NCI-H524 treated with DMSO at 0.1 percent for 48 hours (cell line): ENCODE measurements at places on chromosomes 3 and 15.

DNA sequence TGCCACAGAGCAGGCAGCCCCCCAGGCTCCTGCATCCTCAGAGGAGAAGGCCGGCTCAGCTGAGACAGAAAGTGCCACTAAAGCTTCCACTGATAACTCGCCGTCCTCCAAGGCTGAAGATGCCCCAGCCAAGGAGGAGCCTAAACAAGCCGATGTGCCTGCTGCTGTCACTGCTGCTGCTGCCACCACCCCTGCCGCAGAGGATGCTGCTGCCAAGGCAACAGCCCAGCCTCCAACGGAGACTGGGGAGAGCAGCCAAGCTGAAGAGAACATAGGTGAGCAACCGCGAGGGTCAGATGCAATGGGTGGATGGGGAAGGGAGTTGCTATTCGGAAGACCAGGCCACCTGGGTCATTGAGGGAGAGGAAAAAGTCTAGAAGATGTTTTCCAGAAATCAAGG lies 53.0 kb downstream of the GAP43 start:
- no peak for DNase-seq

GRCh38 chr3:151772825-151773480 lies 39.2 kb downstream of the AADACL2 start:
- no peak for DNase-seq

DNA sequence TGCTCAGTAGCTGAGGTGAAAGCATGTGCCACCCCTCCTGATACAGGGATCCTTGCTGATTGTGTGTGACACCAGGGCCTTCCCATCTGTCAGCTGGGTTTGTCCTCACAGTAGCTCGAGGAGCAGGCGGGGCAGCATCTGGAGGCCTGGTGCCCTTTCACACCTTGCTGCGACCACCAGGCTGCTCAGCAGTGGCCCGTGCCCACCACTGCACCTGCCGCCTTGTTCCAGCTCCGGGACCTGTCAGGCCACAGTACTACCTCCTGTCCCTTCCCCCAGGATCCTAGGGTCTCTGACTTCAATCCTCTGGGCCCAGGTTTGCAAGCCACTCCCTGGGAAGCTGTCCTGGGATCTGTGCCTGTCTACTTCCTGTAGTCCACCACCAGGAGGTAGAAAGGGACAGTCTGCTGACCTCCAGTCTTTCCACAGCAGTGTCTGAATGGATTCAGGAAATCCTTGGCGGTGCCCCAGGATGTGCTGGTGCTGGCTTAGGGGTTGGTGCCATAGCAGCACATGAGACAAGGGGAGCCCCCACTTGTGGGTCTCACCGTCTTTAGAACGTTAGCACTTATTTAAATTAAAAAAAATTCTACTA lies 27.5 kb downstream of the APBA2 start:
- peak; percentile 21 for DNase-seq

DNA sequence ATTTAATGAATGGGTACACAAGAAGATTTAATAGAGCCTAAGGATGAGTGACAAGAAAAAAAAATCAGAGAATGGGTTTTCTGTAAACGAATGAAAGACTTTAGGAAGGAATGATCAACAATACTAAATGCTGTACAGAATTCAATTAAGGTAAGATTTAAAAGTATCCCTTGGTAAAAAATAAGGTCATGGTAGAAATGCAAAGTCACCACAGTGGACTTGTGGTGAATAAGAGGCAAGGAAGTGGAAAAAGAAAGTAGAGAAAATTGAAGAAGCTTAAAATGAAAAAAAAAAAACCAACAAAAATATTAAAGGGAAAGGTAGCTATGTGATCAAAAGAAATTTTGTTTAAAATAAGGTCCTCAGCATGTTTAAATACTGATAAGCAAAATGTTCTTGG lies 82.4 kb downstream of the PLSCR2 start:
- no peak for DNase-seq

DNA sequence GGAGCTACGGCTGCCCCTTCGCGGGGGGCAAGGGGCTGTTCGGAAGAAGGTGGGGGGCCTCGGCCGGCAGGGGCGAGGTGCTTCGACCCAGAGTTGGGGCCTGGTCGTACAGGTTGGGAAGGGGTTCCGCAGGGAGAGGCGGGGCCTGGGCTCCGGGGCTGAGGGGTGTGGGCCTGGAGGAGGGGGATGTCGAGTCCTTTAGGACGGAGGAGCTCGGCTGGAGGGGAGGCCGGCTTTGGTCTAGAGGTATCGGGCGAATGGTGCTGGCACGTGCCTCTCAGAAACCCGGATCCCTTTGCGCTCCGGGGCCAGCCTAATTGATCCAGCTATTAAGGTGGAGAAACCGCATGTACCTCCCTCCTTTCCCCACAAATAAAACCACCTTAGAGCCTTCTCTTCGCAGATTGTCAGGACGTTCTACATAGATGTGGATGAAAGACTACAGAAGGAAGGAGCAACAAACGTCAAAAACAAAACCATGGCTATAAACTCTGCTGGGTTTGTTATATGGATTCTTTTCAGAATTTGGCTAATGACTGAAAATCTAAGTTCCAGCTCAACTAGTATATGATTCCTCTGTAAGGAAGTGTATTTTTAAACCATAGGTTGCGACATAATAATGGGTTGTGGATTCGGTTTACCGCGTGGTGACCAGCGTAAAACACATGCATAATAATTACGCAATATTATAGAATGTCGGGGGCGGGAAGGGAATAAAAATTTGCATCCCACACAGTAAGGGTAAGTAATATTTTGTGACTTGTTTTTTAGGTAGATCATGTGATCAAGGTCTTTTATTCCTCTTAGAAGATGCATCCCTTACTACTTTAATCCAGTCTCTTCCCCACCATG lies 644 bp upstream of the NGLY1 start:
- no peak for DNase-seq

GRCh38 chr15:101027273-101027901 lies 108.2 kb downstream of the LRRK1 start:
- DNase-seq, result no peak

GRCh38 chr15:93290618-93290946 lies 201.6 kb upstream of the RGMA start:
- no peak for DNase-seq

DNA sequence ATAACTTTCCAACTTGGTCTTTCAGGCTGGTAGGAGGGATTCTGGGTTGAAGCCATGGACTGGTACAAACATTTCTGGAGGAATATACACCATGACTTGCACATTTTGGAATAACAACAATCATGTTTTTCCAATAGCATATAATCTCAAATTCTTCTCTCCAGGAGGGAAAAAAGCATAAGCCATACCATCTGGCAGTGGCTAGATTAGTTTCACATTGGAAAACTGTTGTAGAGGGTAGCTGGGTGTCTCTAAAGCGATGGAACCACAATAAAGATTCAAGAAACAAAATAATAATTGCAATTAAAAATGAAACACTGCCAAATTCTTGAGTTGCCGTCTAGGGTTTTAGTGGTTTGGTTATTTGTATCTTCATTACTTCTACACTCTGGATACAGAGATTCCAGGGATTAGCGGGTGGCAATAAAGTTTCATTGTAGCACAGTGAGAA lies 278.5 kb upstream of the RASGRP1 start:
- DNase-seq, result peak; percentile 14

- no peak for DNase-seq
Observed at GRCh38 chr3:146265720-146266119, 14.8 kb upstream of the PLSCR4 start.

- DNase-seq, result no peak
Observed at GRCh38 chr3:113638910-113639309, 57.5 kb downstream of the USF3 start.

- DNase-seq, result no peak
Observed at GRCh38 chr3:165549037-165549436, 288.2 kb downstream of the BCHE start.

- DNase-seq, result no peak
Observed at GRCh38 chr3:138394156-138394555, 40.3 kb upstream of the ESYT3 start.

DNA sequence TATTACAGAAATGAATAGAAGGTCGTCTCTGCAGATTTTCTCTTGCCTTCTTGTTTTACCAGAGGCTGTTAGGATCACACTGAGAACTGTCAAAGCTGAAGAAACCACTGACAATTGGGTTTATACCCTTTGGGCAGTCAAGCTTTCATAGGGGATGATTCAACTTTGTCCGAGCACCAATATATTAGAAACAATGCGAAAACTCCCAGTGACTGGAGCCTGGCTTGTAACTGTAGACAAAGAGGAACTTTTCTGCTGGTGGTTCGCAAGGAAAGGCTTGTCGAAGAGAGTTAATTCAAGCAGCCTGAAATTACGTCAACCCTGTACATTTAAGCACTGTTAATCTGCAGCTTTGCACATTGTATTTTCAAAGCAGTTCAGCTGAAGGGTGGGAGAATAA lies 193.2 kb upstream of the ZNF385D start:
- DNase-seq, result no peak

GRCh38 chr3:151395806-151396205 lies 11.3 kb upstream of the P2RY12 start:
- no peak for DNase-seq

DNA sequence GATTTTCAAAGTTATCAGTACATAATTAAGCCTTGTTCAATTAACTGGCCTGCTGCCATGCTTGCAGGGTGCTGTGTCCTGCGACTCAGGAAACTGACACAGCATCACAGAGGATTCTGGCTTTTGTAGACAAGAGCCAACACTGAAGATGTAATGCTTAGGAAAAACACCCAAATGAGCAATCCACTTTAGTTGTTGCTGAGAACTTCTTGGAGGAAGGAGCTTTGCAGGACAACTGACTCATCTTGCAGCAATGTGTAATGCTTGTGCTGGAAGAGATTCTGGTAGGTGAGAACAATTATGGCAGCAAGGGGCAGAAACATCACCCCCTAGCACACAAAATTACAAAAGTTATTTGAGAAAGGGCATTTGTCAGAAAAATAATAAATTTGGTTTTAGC lies 67.6 kb downstream of the NLGN1 start:
- DNase-seq, result no peak

DNA sequence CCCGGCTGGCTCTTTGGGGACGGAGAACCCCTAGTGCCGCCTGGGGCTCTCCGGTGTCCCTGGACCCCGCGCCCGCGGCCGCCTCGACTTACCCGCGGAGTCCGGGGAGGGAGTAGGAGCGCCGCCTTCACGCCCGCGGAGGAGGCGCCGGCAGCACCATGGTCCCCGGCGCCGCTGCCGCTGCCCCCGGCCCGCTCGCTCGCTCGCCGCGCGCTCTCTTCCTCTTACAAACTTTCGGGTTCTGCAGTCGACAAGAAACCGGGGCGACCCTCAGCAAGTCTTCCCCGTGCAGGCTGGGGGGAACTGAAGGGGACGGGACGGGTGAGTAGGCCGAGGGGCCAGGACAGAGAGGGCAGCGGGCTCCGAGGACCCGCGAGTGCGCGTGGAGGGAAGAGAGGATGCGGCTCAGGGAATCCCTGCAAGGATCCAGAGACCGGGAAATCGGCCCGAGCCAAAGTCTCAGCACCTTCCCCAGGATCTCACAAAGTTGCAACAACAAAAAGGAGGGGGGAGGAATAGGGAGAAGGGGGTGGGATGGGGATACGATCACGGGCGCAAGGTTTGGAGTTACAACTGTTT lies 2.0 kb downstream of the FOXP1 start:
- DNase-seq, result no peak

DNA sequence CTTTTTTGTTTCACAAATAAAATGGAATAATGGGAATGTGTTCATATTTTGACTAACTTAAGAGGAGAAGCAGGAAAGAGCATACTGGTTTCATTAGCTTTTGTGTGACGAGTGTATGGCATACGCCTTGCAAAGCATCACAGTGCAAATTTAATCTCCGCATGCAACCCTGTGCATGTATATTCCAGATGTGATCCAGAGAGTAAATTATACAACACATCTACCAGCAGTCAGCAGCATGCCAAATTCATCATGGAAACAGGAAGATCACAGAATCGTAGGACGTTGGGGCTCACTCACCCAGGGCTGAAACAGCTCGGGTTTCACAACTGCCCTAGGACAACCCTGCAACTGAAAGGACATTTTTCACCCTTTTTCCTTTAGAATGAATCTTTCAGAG lies 53.4 kb downstream of the ADAMTS9 start:
- DNase-seq, result no peak

- DNase-seq, result no peak
Observed at GRCh38 chr15:74208496-74208895, 5.9 kb upstream of the STRA6 start.

DNA sequence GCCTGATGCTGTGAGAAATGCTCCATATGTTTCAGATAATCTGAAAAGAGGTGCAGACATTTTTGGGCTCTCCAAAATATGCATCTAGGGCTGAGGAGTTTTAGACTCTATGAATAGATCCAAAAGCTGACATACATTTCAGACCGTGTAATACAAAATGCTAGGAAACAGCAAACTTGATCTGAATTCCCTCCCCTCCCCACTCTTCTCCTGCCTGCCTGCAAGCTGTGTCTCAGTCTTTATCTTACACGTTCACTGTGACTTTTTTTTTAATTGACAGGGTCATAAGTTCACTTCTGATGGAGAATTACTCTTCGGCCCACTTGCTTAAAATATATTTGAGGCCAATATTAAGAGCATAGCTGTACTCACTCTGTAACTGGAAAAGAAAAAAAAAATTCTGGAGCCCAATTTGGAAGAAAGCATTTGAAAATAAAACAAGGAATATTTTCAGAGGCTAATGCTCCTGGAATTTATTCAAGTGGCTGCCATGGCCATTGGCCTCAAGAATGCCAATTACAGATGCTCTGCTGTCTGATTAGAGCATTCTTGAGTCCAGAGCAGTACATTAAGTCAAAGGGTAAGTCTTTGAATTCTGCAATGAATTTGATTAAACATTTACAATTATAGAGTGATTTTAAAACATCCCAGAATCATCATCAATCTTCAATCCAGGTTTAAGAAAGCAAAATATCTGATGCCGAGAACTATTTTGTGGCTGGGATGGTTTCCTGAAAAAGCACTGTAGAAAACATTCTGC lies 146.2 kb upstream of the SEMA6D start:
- DNase-seq, result no peak

- no peak for DNase-seq
Observed at GRCh38 chr15:83697716-83698115, 43.8 kb downstream of the ADAMTSL3 start.

GRCh38 chr3:128730471-128730870 lies 4.5 kb downstream of the RAB7A start:
- no peak for DNase-seq

DNA sequence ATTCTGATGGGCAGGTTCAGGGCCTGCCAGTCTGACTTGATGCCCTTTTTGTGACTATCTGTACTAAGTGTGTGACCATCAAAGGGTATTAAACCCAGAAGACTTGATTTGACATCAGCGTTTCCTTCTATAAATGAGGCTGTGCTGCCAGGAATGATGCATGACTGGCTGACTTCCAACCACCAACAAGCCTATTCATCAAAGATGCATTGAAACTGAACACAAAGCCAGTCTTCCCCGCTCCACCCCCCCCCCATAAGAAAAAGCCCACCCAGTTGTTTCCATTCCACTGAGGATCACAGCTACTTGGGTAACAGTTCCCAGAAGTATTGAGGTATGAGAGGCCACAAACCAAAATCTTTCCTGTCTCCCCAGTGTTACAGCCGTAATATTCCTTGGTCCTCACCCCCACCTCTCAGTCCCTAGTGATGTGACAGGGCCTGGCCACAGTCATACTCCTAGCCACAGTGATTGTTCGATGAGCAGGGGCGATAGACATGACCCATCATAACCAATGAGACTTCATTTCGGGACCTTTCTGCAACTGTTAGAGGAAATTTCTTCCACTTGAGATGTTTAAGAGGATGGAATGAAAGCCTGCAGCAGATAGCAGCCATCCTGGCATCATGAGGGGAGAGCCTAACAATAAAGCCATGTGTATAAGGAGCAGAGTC lies 22.6 kb downstream of the SH3BP5 start:
- no peak for DNase-seq
